ENCODE measurements at places on chromosomes 4 and X.

DNA sequence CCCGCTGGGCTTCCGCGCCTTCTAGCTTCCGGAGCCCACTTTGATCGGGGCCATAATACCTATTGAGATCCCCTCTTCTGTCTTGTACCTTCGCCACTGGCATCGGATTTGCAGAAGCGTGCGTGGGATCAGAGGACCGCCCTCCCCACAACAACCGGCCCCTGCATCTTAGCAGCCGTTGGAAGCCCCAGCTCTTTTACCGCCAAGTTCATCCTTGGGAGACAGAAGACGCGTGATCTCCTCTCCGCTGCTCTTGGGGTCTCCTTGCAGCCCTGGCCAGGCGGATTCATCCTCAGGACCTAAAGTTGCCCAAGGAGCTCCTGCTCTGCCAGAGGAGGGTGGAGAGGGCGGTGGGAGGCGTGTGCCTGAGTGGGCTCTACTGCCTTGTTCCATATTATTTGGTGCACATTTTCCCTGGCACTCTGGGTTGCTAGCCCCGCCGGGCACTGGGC, 1.6 kb downstream of the SLIT2 start:
- DNase-seq, result no peak

DNA sequence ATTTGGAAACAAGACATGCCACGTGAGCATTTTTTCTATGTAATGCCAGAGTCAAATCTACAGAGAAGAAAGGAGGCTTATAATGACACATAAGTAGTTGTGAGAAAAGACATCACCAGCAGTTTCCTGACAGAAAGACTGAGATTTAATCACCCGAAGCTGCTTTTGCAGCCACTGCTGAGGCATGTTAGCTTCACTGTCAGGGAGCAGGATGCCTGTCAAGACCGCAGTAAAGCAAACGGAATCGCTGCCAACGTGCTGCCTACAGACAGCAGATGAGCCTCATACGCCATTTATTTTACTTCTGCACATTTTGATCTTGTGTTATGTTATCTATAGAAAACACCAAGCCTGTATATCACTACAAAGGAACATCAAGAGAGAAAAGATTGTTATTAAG, 68.7 kb upstream of the NDST3 start:
- no peak for DNase-seq

DNA sequence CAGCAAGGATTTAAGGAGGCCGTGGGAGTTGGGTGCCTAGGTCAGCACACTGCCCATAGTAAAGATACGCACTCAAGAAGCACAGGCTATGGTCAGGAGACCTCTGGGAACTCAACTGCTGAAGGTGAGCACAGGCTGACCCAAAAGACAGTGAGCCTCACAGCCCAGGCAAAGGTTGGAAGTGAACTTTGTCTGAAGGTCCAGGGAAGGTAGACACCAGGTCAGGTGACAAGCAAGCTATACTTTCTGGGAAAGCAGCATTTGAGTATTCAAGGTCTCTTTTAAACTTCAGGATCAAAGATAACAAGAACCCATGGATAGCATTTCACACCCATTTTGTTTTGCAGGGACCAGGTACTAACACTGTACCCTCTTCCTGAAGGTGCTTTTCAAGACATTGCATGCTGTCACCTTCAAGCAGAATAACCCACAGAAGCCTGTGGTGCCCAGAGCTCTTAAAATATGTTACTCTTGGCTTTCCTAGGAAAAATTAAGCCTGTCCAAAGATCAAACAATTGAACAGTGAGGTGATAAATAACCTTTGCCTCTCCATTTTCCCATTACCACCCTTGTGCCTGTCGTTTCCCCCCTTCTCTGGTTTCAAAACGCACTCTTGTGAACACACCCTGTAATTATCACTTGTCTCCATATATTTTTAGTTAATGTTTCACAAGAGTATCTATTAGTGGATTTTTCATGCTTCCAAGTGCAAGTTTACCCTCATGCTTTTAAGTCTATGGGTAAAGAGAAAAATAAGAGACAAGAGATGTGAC, 3.4 kb upstream of the S100G start:
- DNase-seq, result no peak

DNA sequence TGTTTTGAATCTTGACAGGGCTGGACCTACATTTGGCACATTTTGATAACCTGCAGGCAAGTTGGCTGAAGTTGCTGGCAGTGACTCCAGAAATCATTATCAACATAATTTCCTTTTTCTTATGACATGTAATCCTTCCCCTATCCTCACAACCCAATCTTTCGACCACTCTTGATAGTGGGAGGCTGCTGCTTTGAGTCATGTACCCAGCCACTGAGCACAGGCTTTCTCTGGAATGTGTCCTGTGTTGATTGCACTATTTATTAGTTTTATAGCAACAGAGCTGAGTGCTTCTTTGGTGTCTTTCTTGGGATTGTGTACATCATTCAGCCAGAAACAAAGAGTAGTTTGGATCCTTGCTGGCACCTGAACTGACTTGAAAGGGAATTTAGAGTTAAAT, 183.1 kb upstream of the LEF1 start:
- DNase-seq, result no peak

DNA sequence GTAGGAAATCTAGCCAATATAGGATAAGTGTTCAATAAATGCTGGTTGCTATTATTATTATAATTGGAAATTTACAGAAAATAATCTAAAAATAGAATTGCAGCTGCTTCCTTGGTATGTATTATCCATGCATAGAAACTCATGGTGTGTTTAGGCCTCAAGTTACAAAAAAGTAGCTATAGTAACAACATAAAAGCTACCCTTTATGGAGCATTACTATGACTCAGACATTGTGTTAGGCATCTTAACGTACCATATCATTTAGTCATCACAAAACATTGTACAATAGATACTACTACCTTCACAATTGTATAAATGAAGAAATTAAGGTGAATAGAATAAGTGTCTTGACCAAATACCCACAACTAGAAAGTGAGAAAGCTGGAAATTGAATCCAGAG, 126.9 kb upstream of the NRK start:
- no peak for DNase-seq

GRCh38 chrX:68894513-68895340, 65.9 kb downstream of the EFNB1 start:
- DNase-seq, result peak; percentile 70

- no peak for DNase-seq
These were observed 69.4 kb upstream of the SORBS2 start for GRCh38 chr4:185881430-185881829.

GRCh38 chr4:16029262-16029661, 54.6 kb downstream of the PROM1 start:
- no peak for DNase-seq

DNA sequence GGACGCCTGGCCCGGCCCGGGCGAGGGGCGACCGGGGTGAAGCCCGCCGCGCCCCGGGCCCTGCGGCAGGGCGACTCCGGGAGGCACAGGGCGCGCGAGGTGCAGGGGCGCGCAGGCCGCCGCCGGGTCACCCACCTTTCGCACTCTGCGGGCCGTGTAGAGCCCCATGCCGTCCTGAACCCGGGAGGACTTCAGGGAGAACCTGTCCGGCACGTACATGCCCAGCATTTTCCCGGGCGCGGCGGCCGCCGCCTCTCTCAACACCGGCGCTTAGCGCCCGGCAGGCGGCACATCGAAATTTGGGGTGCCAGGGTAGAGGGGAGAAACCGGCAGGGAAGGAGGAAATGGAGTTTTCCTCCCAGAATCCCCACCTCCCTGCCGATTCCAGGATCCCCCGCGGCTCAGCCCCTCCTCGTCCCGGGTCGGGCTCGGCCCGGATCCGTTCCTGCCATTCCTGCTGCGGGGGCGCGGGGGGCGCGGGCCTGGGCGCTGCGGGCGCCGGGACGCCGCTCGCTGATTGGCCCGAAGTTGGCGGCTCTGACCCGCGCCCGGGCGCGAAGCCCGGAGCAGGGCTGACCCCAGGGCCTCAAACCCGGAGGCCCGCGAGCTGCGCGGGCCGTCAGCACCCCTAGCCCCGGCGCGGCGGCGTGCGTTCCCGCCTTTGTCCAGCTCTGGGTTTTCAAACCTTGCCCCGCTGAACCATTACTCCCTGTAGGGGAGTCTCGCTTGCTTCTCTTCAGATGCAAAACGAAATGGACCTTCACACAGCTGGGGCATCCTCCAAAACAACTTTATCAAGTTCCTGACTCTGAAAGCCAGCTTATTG, at the start of gene PRDM5:
TSS of gene PRDM5 (minus strand) at position 346 of the 826 bp plus-strand sequence. CDS start at position 228, 118 bp downstream.
- DNase-seq, result peak; percentile 44

DNA sequence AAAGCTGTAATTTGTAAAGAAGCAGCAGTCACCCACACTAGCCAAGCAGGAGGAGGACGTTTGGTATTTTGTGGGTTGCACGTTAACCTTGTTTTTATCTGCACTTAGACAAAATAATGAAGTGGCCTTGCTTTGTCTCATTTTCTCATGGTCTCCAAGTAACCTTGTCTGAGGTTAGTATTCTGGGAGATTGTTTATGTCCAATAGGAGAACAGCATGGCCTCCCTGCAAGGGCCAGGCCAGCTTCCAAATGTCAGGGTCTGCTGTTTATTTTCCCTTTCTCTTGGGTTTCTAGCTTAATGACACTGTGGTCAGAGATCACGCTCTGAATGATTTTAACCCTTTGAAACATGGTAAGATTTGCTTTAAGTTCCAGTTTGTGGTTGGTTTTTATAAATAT, 29.9 kb downstream of the PNMA6E start:
- DNase-seq, result no peak

- no peak for DNase-seq
These were observed 48.4 kb downstream of the PRKG2 start for GRCh38 chr4:81166458-81167160.

- DNase-seq, result no peak
These were observed 131.8 kb downstream of the OR13H1 start for GRCh38 chrX:131675596-131676194.
